ELR (cell line): ENCODE measurements at places on chromosomes 12 and 14.
A peak's percentile ranks its signal among the peaks of the same experiment; 100 is the strongest.

- DNase-seq, result peak; percentile 52
These were observed 1424.9 kb downstream of the LRFN5 start for GRCh38 chr14:43031598-43031997.

GRCh38 chr12:57844709-57845477 is 1.6 kb downstream of the CTDSP2 start:
- DNase-seq, result peak; percentile 88

DNA sequence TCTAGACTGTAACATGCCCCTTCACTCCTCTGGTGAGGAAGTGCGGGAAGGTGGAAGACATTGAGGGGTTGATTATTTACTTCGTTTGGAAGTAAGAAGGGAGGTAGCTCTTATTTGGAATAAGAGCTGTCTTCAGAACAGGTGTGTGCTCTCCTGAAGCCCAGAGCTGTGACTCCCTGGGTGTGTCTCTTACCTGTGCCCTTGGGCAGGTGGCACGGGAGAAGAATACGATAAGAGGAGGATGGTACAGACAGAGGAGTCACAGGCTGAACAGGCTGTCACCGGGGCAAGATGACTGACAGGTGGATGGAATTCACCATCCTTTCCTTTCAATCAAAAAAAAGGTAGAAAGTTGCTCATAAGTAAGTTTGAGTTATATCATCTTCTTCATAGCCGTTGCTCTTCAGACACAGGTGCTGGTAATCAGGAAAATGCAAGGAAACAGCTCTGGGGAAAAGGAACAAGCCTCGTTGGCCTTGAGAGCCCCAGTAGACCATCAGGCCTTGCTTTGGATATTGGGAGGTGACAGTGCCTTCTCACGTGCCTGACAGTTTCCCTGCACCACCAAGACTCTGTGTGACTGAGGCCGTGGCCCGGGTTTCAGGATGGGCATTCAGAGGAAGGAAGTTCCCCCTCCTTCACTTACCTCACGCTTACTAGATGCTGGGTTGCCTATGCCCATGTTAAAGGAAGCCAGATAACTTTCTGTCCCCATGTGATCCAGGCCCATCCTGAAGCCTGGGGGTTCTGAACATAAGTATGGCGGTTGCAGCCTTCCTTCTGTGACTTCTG is 120.4 kb downstream of the ETV6 start:
- no peak for DNase-seq

- no peak for DNase-seq
These were observed 46.4 kb upstream of the CHST11 start for GRCh38 chr12:104410326-104410725.

GRCh38 chr14:93266127-93266526 is 59.1 kb downstream of the UBR7 start:
- DNase-seq, result no peak

DNA sequence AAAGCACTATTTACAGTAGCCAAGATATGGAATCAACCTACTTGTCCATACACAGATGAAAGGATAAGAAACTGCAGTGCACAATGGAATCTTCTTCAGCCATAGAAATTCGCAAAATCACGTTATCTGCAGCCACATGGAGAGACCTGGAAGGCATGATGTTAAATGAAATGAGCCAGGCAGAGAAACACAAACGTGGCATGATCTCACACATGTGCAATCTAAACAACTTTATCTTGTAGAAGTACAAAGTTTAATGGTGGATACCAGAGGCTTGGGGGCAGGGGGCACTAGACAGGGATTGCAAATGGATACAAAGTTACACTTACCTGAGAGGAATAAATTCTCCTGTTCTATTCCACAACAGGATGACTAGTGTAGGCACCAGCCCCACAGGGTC is 24.1 kb downstream of the ASCL4 start:
- no peak for DNase-seq

DNA sequence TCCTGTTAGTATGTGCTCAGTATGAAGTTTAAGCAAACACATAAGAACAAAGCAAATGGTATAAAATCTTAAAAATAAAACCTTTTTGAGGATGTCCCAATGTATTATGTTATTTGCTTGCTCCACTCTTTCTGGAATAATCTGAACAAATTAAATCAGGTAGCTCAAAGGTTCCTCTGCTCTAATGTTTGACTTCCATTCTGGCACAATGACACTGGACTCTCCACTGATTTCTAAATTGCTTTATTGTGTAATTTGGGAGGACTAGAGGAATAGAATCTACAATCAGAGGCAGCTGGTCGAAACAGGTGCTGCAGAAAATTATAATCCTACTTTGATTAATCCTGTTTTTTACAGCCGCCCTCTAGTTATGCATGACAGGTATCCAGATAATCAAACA is 523.7 kb upstream of the FOXG1 start:
- DNase-seq, result no peak

DNA sequence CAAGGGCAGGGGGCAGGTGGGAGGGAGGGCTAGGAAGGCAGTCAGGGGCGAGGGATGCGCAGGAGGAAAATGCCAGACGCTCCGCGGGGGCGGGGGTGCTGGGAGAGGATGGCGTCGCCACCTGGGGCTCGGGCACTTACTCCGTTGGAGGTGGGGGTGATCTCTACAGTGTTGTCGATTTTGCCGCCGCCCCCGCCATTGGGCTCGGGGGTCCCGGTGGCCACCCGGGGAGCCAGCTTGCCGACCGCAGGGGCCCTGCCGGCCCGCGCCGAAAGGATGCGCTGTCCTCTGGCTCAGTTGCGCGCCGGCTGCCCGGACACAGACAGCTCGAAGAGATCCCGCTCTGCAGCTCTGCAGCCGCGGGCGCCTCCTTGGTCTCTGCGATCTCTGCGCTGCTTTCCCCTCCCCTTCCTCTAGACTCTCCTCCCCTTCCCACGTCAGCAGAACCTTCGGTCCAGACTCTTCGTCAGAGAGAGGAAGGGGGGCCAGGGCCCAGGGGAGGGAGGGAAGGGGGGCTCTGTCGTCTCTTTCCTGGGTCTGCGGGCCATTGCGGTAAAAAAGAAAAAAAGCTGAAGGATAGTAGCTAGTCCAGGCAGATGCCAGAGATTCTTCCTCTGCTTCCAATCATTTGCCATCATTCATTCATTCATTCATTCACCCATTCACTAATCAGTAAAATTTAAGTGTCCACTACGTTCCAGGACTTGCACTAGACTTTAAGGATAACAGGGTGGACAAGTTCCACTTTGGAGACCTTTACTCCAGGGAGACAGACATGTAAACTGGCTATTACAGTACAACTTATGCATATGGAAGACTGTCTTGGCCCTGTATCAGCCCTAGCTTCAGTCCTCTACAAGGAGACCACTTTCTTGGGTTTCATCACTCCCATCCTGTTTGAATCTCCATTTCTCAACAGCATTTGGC is at the start of gene SLC22A17:
Gene SLC22A17 (minus strand): TSS at position 382 of the 927 bp plus-strand sequence.
- DNase-seq, result peak; percentile 80

DNA sequence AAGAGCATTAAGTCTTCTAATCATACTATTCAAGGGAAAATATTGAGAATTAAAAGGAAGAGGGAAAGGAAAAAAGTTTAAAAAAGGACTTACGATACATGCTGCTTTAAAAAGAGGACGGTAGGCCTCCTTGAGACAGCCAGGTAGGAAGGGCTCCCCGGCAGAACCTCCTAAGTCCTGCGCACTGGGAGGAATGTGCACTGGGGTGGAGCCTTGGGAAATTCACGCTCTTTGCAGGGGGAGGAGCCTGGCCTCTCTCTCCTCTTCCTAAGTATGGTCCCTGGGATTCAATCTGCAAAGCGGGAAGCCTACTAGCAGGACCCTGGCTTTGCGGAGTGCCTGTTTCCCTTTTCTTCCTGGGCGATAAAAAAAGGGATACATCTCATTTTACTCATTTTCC is 553.0 kb downstream of the RPS29 start:
- no peak for DNase-seq

- no peak for DNase-seq
These were observed 27.5 kb upstream of the MDM1 start for GRCh38 chr12:68359674-68360073.

- DNase-seq, result peak; percentile 50
These were observed 4.4 kb upstream of the TBX3 start for GRCh38 chr12:114688256-114688845.

GRCh38 chr14:70871863-70872677 is 35.2 kb upstream of the PCNX1 start:
- no peak for DNase-seq

DNA sequence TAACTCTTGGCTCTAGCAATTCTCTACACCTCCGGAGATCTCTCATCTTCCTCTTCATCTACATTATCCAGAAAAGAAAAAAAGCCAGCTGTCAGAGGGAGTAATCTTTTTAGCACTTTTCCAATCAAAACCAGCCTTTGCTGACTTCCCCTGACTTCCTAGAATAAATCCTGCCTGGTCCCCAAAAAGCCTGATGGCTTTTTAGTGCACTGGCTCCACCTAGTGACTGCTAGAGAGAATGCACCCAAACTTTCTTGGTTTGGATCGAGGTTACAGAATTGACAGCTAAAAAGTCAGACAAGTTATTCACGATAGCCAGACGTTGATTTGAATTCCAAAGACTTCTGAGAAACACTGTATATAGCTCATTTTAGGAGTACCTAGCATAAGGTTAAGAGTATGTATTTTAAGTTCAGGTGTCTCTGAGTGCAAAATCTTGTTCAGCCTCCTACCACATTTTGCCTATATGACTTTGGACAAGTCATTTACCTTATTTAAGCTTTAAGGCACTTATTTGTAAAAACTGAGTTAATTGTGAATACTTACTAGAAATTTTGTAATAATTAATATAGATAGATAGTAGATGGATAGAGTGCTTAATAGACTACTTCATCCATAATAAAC is 185.7 kb upstream of the GRIN2B start:
- DNase-seq, result peak; percentile 61

GRCh38 chr14:24093207-24093900 is 757 bp upstream of the PCK2 start:
- no peak for DNase-seq

DNA sequence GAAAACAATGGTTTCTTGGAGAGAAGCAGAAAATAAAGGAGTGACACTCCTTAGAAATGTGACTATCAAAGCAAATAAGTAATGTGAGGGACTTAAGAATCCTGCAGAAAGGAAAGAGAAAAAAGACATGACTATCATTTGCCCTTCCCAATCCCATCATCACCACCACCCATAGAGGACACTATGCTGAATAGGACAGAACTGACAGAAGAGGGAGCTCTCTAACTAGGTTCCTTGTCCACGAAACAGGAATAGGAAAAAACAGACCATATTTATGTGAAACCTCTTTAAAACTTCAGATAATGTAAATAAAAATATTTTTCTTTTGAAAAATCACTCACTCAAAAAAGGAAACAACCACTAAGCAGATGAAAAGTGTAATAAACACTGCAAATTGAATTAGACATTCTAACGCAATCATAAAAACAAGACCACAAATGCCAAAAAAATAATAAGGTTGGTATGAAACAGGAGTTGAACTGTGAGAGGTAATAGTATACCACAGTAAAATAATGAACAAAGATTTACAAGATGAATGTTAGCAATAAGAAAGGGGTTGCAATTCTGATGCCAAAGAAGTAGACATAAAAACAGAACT is 24.1 kb downstream of the KLRD1 start:
- peak; percentile 72 for DNase-seq

- DNase-seq, result no peak
These were observed 62.0 kb upstream of the EEA1 start for GRCh38 chr12:92991134-92991533.

DNA sequence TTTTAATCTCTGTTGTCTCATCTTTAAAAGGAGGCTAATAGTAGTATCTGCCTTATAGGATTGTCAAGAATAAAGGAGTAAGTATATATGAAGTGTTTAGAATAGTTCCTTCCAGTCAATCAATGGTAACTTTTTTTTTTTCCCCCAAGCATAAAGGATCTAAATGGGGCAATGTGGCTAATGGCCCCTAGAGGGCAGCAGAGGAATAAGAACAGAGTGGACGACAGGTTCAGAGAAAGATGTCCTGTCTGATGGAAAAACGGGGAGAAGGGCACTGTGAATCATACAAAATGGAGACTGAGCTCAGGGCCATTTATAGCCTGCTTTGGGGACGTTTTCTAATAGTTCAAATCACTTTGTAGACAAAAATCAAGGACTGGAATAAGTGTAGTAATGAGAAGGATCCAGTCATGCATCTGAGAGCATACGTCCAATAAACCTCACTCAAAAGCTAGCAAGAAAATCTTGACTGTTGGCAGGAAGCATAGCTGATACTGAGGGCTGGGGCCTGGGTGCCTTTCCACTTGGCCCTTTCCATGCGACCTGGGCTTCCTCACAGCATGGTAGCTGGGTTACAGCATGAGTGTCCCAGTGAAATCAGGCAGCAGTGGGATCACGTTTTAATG is 51.3 kb downstream of the IFNG-AS1 start:
- peak; percentile 77 for DNase-seq

- DNase-seq, result peak; percentile 73
These were observed 14.7 kb downstream of the GPR132 start for GRCh38 chr14:105050551-105050897.

DNA sequence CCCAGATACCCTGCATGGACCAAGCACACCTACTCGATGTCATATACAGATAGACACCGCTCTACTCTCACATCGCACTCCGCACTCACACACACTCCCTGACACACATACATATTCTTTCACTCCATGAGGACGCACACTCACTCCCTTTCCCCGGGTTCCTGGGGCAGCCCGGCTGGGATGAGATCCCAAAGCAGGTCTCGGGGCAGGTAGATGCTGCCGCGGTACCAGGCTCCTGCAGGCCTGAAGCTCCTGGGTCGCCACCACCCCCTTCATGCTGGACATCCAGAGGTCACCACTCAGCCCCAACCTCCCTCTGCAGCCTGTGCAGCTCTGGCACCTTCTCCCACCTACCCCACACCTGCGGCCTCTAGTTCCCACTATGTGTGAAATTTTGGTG is 2.3 kb downstream of the C1QL4 start:
- no peak for DNase-seq

DNA sequence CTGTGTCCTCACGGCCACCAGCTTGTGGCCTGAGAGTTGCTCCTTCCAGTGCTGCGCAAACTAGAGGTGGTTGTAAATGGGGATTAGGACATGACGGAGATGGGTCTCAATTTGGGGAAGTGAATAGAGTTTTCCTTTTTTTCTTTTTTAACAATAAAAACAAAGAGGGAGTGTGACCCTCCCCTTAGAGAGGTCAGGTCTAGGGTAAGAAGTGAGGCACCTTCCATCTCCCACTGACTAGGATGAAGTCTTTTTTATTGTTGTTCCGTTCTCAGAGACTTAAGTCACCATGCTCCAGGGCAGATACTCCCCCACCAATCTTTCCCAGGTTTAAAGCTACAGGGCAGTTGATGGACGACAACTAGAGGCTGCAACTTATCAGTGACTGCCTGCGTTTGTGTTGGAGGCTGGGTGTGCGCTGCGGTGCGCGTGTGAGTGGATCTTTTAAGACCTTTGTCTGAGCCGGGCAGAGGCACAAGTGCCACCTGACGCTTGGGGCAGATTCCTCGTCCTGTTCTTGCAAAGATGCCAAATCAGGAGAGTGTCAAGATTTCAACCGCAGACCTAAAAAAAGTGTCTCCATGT is 2.1 kb upstream of the GSC start:
- no peak for DNase-seq

DNA sequence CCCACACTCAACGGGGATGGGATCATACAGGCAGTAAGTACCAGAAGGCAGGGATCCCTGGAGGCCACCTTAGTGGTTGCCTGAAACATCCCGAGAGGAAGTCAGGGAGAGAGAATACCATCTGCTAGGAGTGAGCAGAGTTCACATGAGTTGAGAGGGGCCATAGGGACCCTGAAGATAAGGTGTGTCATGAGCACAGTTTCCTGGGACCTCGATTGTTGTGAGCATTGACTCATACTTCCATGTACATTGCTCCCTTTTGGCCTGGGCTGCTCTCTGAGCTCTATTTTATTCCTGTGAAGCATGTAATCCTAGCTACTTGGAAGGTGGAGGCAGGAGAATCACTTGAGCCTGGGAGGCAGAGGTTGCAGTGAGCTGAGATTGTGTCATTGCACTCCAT is 120.5 kb downstream of the TBC1D30 start:
- no peak for DNase-seq
